ENCODE measurements at places on chromosomes 2 and 18. TPM values are rescaled to one million over a fixed set of nuclear protein-coding genes. Genes with fewer than 3 reads are reported as not detected.
A peak's percentile ranks its signal among the peaks of the same experiment; 100 is the strongest.

DNA sequence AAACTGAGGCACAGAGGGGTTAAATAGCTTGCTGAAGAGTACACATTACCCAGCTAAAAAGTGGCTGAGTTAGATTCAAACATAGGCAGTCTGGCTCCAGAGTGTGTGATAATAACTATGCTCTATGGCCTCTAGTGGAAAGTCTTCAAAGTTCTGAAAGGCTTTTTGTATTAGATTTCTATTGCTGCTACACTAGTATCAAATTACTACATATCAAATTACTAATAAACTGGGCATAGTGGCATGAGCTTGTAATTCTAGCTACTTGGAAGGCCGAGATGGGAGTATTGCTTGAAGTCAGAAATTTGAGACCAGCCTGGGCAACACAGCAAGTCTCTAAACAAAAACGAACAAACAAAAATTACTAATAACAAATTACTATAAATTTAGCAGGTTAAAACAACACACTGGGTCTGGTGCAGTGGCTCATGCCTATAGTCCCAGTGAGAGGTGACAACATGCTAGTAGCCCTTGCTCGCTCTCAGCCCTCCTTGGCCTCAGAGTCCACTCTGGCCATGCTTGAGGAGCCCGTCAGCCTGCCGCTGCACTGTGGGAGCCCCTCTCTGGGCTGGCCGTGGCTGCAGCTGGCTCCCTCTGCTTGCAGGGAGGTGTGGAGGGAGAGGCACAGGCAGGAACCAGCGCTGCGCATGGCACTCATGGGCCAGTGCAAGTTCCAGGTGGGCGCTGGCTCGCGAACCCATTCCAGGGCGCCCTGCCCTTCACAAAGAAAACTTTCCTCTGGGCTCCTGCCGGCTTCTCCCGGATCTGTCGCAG, 38.2 kb upstream of the TWSG1 start:
- no peak overlapping the region for H3K27ac ChIP-seq
- H3K4me1 ChIP-seq: no peaks in the 10 kb centered on the region
- H3K27me3 ChIP-seq: no peaks in the 10 kb centered on the region
- peaks cover 6% of the 10 kb centered on the region for H3K36me3 ChIP-seq
- DNase-seq: no peak
- H3K4me3 ChIP-seq: no peak overlapping the region

DNA sequence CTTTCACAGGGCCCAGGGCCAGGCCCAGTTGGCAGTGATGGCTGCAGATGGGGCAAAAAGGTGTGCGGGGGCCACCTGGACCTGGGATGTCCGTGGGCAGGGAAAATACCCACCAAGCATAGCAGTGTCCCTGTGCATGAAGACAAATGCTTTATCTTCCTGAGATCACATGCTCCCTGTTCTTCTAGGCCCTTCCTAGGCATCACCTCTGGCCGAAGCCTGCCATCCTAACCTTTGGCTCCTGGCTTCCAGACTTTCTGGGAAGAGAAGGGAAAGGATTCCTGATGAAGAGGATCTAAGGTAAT, 105.0 kb upstream of the SMAD2 start:
- no peak overlapping the region for H3K4me3 ChIP-seq
- H3K27ac ChIP-seq: no peak overlapping the region
- H3K4me1 ChIP-seq: no peaks in the 10 kb centered on the region
- no peaks in the 10 kb centered on the region for H3K27me3 ChIP-seq
- no peaks in the 10 kb centered on the region for H3K36me3 ChIP-seq

The HOXD10 gene
- not detected for total RNA-seq

GRCh38 chr2:68901199-68901514, 30.0 kb upstream of the BMP10 start:
- H3K4me1 ChIP-seq: no peaks in the 10 kb centered on the region
- no peak overlapping the region for H3K27ac ChIP-seq
- no peak overlapping the region for H3K4me3 ChIP-seq
- no peaks in the 10 kb centered on the region for H3K27me3 ChIP-seq
- peak; percentile 19 for DNase-seq

The RGPD6 gene
- 11.4 TPM for total RNA-seq

The CTAGE1 gene
- total RNA-seq: not detected

- no peak overlapping the region for H3K4me3 ChIP-seq
- no peak for DNase-seq
- peaks cover 63% of the 10 kb centered on the region for H3K4me1 ChIP-seq
- H3K27ac ChIP-seq: peak overlapping the region; percentile 87
- H3K36me3 ChIP-seq: peaks cover 53% of the 10 kb centered on the region
Observed at GRCh38 chr2:101830146-101830545, 132.6 kb downstream of the MAP4K4 start.

The FRZB gene
- not detected for total RNA-seq

DNA sequence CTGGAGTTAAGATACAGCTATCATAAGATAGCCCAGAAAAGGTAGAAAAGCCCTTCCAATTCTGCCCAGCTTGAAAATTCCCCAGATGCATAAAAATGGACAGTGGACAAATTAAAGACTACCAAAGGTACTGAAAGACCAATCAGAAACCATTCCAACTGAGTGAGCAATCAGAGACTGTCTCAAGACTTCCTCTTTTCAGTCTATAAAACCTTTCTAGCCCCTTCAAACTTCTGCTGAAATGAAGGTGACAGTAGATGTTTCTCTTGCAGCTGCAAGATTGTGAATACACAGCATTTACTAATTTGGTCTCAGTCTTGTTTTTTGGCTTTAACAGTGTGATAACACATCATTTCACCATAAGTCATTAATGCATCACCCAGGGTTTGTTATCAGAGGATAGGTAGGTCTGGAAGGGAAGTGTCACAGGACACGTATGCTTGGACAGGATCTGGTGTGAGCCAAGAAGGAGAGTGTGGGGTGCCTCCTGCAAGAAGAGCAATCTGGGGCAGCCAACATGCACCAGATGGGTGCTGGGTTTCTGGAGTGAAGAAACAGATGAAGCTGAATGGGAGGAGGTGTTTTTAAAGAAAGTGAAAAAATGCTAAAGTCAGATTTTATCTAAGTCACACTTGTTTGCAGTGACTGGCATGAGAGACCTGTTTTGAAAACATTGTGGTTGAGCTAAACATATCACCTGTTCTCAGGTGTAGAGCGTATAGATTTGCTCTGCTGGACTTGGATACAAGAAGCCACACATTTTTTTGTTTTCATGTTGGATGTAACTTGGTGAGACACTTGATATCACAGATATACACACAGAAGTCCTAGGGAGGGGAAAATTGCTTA, 75.3 kb upstream of the DDX18 start:
- DNase-seq: no peak
- peaks cover 5% of the 10 kb centered on the region for H3K27me3 ChIP-seq
- no peaks in the 10 kb centered on the region for H3K36me3 ChIP-seq
- H3K27ac ChIP-seq: no peak overlapping the region

GRCh38 chr2:96296925-96297324, 8.4 kb downstream of the SNRNP200 start:
- no peak for DNase-seq
- no peak overlapping the region for H3K4me3 ChIP-seq

- no peak overlapping the region for H3K27ac ChIP-seq
- H3K36me3 ChIP-seq: no peaks in the 10 kb centered on the region
- no peaks in the 10 kb centered on the region for H3K4me1 ChIP-seq
- H3K27me3 ChIP-seq: peaks cover 7% of the 10 kb centered on the region
- DNase-seq: no peak
Observed at GRCh38 chr2:236665572-236666118, 96.0 kb downstream of the ACKR3 start.

The NLRC4 gene
- total RNA-seq: not detected

- DNase-seq: no peak
- H3K27me3 ChIP-seq: peaks cover 16% of the 10 kb centered on the region
- H3K4me1 ChIP-seq: no peaks in the 10 kb centered on the region
- H3K4me3 ChIP-seq: no peak overlapping the region
- H3K36me3 ChIP-seq: no peaks in the 10 kb centered on the region
Observed at GRCh38 chr2:151106805-151107506, 154.7 kb downstream of the RBM43 start.

DNA sequence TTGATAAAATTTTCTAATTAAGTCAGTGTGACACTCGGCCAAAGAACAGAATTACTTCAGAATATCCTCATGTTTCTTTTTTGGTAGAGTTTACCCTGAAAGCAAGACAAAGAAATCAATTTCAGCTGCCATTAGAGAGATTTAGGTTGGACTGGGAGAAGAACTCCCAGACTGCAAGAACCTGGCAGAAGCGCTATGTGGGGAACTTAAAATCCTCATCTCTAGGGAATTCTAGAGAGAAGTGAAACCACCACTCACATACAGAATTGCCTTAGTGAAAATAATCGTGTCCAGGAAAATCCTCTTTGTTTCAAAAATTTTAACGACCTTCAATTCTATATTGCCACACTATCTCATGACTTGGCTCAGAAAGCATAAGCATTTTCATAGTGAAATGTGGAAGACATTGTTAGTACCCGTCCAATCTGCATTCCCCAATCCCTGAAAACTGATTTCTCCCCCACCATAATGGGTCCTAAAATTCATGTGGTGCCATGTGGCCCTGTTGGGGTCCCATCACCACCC, 297.3 kb upstream of the MEIS1 start:
- H3K4me3 ChIP-seq: no peak overlapping the region
- no peaks in the 10 kb centered on the region for H3K36me3 ChIP-seq
- no peak for DNase-seq
- H3K27me3 ChIP-seq: no peaks in the 10 kb centered on the region
- no peaks in the 10 kb centered on the region for H3K4me1 ChIP-seq

- H3K4me1 ChIP-seq: peaks cover 7% of the 10 kb centered on the region
- peaks cover 2% of the 10 kb centered on the region for H3K27me3 ChIP-seq
- H3K4me3 ChIP-seq: no peak overlapping the region
- no peaks in the 10 kb centered on the region for H3K36me3 ChIP-seq
- no peak overlapping the region for H3K27ac ChIP-seq
- no peak for DNase-seq
Observed at GRCh38 chr18:78406743-78407465, 572.7 kb upstream of the SALL3 start.

DNA sequence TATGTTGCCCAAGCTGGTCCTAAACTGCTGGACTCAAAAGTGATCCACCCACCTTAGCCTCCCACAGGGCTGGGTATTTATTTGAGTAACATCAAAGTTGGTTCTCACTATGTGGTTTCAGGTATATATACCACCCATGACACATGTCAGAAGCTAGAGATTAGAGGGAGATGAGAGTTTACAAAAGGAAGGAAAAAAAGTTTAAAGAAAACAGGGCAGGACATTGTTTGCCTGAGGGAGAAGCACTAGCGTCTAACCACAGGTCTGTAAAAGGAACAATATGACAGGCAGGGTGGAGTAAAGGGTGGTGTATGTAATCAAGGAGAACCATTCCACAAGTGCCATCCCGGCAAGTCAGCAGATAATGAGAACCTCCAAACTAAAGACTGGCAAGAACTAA, 8.5 kb downstream of the CEP76 start:
- H3K36me3 ChIP-seq: peaks cover 14% of the 10 kb centered on the region
- H3K4me1 ChIP-seq: peaks cover 10% of the 10 kb centered on the region
- DNase-seq: no peak
- H3K4me3 ChIP-seq: no peak overlapping the region
- H3K27ac ChIP-seq: no peak overlapping the region

The UGT1A4 gene
- not detected for total RNA-seq

The CPO gene
- total RNA-seq: not detected

DNA sequence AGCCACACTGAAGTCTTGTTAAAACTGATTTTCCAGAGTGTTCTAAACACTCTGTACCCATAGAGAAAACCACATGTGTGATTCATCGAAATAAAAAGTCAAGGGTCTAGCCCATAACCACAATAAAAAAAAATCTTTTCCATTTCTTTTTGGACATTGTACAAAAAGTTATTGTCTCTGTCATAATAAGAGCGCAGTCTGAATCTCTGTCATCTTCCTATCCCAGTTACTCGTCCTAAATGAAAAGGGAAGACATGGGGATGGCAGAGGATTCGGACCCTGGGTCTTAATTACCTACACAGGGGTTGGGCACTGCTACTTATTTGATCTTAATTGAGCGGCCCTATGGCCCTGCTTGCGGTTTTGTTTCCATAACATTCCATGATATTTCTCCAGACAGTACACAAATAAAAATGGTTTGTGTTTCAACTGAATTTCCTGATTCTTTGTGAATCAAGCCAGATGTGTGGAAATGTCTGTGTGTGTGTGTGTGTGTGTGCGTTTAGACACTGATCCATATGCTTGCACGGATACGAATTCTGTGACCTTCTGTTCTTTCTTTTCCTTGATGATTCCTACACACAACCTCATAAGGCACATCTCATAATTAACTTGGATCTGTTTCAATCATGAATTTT, 133.4 kb upstream of the SPATS2L start:
- DNase-seq: no peak
- no peak overlapping the region for H3K4me3 ChIP-seq
- H3K36me3 ChIP-seq: no peaks in the 10 kb centered on the region
- peaks cover 2% of the 10 kb centered on the region for H3K27me3 ChIP-seq

The CIB4 gene
- total RNA-seq: not detected

The DOK6 gene
- total RNA-seq: not detected

The TMEM163 gene
- total RNA-seq: not detected

- no peaks in the 10 kb centered on the region for H3K4me1 ChIP-seq
- peak; percentile 29 for DNase-seq
- no peaks in the 10 kb centered on the region for H3K27me3 ChIP-seq
- H3K36me3 ChIP-seq: no peaks in the 10 kb centered on the region
- H3K27ac ChIP-seq: no peak overlapping the region
- H3K4me3 ChIP-seq: no peak overlapping the region
Observed at GRCh38 chr2:56077359-56077915, 106.4 kb upstream of the CCDC85A start.

- no peaks in the 10 kb centered on the region for H3K36me3 ChIP-seq
- H3K27ac ChIP-seq: no peak overlapping the region
Observed at GRCh38 chr2:38109732-38110181, 33.8 kb upstream of the CYP1B1 start.

DNA sequence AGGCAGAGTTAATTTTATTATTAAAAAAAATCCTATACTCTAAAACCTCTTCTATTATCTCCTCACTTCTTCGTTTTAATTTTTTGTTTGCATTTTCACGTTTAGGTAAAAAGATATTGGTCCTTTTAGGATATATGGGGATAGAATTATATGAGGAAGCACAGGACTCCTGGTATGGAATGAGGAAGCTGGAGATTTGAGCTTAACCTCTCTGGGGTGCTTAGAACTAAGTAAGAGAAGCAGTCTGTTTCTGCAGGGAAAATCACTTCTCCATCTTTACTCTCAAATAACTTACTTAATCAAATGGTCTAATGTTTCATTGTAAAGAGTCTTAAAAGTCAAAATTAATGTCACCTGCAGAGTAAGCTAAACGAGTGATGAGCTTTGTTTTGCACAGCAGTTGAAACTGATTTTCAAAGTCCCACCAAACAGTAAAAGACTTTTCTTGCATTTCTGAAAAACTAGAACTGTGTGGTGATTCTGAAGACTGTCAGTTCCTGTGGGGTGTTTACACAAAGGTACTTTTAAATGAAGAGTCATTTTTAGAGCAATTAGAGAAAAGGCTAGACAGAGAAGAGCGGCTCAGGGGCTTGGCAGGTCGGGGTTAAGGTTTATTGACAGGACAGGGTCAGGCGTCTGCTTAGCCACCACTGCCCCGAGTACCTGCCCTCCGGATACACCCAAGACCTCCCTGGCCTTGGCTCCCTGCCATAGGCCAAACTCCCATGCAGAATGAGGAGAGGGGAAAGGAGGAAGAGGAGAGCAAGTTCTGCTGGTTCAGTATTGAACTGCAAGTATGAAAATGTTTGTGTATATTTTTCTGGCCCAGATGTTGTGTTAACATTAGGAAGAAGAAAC, 21.6 kb downstream of the METAP1D start:
- no peak for DNase-seq
- no peak overlapping the region for H3K27ac ChIP-seq
- no peaks in the 10 kb centered on the region for H3K27me3 ChIP-seq
- H3K4me3 ChIP-seq: no peak overlapping the region
- peaks cover 2% of the 10 kb centered on the region for H3K4me1 ChIP-seq
